ENCODE measurements at places on chromosomes 11 and 22.

GRCh38 chr11:63897459-63898146 lies 19.4 kb downstream of the RCOR2 start:
- no peak for DNase-seq

DNA sequence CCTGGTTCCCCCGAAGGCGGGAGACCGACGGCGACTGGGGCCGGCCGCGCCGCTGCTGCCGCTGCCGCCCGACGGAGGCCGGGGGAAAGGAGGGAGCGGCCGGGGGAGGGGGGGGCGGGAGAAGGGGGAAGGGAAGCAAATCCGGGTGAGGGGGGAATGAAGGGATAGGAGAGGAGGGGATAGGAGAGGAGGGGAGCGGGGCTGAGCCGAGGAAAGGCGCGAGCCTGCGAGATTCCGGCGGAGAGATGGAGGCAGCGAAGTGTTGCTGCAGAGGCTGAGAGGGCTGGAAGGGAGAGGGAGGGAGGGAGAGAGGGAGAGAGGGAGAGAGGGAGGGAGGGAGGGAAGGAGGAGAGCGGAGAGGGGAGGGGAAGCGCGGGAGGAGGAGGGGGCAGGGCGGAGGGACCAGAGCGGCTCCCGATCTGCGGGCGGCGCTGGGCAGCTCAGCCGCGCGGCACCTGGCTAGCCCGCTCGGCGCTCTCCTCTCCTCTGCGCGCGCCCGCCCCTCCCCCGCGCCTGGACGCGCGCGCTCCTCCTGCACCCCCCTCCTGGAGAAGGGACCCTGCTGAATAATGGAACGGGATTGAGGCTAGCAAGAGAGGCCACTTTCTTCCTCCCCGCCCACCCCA lies 52.3 kb downstream of the SLC22A12 start:
- no peak for DNase-seq

- DNase-seq, result no peak
These were observed 8.3 kb downstream of the ATP5MGL start for GRCh38 chr22:42632096-42632495.

GRCh38 chr11:74838188-74838587 lies 89.5 kb downstream of the RNF169 start:
- no peak for DNase-seq

- no peak for DNase-seq
These were observed 560.1 kb upstream of the FAT3 start for GRCh38 chr11:91664521-91664920.
